PC-9 (cell line): ENCODE measurements at places on chromosomes 16 and 17.
A peak's percentile ranks its signal among the peaks of the same experiment; 100 is the strongest.

GRCh38 chr16:75010427-75010826, 11.6 kb downstream of the ZNRF1 start:
- DNase-seq, result no peak

DNA sequence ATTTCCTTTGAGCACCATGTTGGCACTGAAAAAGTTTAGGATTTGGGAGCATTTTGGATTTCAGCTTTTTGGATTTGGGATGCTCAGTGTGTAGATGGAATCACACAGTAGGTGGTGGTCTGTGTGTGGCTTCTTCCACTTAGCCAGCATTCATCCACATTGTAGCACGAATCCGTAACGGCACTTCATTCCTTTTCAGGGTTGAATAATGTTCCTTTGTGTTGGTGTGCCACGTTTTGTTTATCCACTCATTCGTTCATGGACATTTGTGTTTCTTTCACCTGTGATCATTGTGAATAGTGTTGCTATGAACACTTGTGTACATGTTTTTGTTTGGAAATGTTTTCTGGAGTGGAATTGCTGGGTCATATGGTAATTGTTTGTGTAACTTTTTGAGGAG, 85.1 kb downstream of the RAP1GAP2 start:
- no peak for DNase-seq

DNA sequence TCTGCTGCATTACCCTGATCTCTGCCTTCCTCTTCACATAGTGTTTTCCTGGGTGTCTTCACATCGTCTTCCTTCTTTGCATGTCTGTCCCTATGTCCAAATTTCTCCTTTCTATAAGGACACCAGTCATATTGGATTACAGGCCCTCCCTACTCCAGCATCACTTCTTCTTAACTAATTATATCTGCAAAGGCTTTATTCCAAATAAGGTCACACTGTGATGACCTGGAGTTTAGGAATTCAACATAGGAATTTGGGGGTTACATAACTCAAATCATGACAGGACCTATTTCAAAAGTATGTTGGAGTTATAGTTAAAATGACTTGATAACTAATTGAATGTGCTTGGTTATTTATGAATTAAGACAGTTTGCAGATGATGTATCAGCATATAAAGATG, 490.5 kb upstream of the ERCC4 start:
- DNase-seq, result peak; percentile 47

GRCh38 chr16:4315186-4316107, at the start of gene GLIS2:
Gene GLIS2 (plus strand): TSS chr16:4316067. CDS start chr16:4332281, 16,214 bp downstream.
- no peak for DNase-seq

DNA sequence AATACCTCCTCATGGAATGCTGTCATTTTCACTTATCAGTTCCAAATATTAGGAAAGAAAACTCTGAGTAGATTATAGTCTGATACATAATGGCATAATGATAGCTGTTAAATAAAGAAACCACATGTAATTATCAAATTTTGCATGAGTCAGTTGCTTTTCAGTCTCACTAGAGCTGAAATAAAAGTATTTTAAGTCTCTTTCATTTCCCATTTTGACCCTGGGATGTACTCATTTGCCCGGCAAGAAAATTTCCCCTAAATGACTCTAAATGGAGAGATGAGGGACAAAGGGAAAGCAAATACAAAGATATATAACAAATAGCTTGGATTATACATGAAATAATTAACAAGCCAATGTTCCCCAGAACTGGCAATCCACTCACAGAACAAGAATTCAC, 47.9 kb upstream of the CPHXL start:
- no peak for DNase-seq

DNA sequence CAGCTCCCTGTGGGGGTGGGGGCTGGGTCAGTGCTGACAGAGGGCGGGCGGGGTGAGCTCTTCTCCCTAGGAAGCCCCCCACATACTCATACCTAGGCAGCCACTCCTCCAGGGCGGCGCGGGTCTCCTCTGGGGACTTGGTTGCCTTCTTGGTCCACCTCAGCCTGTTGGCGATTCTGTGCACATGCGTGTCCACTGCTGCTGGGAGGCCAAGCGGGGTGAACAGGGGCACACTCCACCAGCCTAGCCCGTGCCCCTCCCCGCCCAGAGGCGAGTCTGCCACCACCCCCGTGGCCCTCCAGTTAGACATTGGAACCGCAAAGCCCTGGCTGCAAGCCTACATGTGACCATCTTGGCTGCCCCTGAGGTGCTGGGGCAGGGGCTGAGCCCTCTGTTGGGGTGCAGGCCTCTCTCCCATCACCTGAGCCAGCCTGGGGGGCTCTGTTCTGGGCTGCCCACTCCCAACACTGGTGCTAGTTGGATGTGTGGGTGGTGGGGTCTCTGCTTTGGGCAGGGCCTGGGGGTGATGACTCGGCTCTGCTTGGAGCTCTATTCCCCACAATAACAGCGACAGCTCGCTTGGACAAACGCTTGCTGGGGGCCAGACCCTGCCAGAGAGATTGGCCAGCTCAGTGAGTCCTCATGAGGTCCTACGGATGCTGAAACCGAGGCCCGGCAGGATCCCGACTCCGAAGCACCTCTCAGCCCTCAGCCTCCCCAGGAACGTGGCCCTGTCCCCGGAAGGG, 7.4 kb downstream of the NTHL1 start:
- DNase-seq, result no peak
